Stimulated activated CD4-positive, alpha-beta T cell treated with anti-CD3 and anti-CD28 coated beads, Interleukin-4, amount 100 ng/mL, for 48 hours (primary cell): ENCODE measurements at places on chromosomes 2 and 18.

- DNase-seq = no peak
These were observed 398.6 kb upstream of the CDH7 start for GRCh38 chr18:65352186-65352585.

DNA sequence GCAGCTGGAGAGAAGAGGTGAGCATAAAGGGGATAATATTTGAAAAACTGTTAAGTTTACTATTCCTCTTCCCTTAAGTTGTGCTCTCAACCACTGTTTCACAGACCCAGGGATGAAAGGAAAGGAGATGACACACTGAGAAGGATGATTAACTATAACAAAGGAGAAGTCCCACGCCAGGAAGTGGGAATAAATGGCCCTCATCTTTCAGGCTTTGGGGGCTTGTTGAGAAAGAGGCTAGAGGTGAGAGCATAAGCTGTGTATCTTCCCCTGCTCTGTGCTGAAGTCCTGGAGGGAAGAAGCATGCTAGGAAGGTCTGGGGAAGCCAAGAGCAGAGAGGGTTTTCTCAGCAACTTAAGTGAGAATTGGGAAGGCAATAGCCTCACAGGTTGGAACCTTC, 399.1 kb upstream of the ATP5MC3 start:
- DNase-seq = no peak

DNA sequence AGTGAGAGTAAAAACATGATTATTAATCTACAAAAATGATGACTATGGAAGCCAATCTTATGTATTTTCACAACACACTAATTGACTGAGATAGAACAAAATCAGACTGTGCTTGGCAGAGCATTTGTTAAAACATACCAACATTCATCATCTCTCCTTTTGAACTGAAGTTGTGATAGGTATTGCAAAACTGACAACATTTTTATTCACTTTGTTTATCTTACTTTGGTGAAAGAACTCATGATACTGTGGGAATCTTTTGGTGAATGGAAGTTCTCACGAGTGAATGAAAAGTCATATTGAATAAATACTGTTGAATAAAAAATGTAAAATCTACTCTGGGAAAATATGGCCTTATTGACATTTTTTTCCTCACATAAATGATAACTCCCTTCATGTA, 1430.2 kb upstream of the PIK3C3 start:
- DNase-seq = no peak

- no peak for DNase-seq
These were observed 132.2 kb upstream of the GULP1 start for GRCh38 chr2:188159484-188159883.

DNA sequence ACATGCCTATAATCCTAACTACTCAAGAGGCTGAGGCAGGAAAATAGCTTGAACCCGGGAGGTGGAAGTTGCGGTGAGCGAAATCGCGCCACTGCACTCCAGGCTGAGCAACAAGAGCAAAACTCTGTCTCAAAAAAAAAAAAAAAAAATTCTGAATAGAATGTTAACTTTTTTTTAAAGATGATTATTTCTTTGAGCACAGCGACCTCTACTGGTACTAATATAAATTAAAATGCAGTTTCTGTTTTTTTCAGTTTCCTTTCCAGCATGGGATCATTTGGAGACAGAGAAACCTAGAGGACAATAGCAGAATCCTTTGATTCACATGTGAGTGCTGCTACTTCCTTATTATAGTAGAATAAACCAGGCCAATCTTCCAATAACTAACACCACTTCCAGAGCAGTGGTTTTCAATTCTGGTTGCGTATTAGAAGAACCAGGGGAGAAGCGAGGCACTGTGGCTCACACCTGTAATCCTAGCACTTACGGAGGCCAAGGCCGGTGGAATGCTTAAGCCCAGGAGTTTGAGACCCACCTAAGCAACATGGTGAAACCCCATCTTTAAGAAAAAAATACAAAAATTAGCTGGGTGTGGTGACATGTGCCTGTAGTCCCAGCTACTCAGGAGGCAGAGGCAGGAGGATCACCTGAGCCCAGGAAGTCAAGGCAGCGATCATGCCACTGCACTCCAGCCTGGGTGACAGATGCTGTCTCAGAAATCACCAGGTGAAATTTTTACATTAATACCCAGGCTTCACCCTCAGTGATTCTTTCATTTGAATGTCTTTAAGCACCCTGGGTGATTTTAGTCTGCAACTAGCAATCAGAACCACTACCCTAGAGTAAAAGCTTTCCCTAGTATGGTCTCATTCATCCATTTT, 10.1 kb downstream of the SRSF7 start:
- no peak for DNase-seq

- DNase-seq = no peak
These were observed 7.7 kb downstream of the PSD4 start for GRCh38 chr2:113181258-113182051.

DNA sequence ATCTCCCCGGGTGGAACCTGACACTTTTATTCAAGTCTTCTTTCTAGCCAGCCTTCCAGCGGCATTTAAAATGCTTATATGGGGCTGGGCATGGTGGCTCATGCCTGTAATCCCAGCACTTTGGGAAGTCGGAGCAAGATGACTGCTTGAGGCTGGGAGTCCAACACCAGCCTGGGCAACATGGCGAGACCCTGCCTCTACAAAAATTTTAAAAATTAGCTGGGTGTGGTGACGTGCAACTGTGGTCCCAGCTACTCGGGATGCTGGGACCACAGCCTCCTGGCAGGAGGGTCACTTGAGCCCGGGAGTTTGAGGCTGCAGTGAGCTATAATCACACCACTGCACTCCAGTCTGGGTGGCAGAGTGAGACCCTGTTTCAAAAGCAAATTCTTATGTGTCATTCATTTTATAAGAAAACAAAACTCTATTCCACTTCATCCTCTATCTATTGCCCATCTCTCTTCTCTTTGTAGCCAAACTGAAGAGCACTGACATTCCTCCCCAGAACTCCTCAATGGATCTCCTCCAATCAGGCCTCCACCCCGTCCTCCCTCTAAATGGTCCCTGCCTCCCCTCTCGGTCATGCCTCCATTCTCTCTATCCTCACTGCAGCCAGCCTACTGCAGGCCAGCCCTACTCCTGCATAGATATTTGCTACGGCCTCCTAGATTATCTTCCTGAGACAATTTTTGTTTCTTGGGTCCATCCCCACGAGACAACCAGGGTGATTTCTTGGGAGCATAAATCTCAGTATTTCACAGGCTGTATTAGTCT, 18.0 kb upstream of the RHOB start:
- no peak for DNase-seq

DNA sequence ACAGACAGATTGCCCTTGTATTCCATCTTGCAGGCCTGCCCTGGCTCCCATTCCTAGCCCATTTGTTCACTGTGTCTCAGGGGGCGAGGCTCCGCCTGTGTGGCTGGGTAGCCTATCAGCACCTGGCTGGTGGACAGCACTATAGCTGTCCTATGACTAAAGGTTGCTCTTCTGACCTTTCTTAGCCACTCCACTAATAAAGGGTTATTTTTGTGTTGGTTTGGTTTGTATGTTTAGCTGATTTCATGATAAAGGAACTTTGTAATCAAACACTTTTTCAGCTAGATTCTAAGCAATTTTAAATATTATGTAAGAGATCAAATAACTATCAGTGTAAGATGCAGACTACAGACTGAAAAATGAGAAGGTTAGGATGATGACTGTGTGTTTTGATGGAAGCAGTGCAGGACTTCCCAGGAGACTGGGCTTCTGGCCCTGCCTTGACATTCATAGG, 72.2 kb downstream of the CRIM1 start:
- DNase-seq = no peak

DNA sequence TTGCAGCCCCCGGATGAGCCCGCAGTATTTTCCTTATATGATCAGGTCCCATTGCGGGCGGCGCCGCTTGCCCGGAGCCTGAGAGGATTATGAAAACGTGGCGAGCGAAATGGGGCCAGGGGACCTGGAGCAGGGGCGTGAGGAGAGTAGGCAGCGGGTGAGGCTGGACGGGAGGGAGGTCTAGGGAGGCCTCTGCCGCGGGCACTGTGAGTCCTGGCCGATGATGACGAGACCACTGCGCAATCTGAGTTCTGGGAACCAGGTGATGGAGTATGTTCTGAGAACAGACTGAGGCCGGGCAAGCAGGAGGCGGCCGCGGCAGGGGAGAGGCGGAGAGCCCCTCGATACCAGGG, 790 bp upstream of the ACAA2 start:
- DNase-seq = peak; percentile 42

DNA sequence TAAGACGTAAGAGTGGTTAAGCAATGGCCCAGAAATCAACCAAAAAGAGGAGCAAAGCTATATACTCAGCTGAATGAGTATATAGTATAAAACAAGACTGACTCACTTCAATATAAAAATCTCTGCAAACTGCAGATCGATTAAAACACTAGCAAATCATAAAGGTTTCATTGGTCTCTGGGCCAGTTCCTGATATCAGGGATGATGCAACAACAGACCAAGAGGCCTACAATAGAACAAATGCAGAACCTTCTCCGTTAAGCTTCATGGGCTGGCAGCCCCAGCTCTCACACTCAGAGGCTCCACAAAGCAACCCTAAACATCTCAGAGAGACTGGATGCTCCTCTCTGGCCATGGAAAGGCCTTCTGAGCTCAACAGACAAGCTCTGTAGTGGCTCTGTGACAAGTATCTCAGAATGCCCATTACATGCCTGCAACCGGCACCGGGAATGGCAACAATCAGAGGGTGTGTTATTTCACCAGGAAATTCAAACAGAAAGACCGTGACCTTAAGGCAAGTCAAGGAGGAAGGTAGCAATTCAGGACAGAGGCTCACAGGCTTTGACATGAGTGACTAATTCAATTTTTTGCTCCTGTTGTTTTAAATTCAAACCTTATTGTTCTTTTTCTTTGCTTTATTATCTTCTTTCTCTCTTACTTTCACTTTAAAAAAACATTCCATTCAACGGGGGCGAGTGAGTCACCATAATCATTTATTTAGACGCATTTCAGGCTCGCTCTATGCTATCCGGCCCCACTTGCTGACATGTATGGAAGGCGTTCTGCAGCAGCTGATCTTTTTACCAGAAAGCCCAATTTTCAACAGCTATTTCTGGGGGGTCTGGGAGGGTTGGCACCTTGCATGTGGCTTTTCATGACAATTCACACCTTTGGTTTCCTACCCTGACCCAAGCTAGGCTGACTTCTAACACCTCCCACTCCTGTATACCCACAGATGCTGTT, 15.1 kb downstream of the CYRIA start:
- DNase-seq = no peak

- no peak for DNase-seq
These were observed 1671.8 kb upstream of the DDX18 start for GRCh38 chr2:116142644-116143227.

DNA sequence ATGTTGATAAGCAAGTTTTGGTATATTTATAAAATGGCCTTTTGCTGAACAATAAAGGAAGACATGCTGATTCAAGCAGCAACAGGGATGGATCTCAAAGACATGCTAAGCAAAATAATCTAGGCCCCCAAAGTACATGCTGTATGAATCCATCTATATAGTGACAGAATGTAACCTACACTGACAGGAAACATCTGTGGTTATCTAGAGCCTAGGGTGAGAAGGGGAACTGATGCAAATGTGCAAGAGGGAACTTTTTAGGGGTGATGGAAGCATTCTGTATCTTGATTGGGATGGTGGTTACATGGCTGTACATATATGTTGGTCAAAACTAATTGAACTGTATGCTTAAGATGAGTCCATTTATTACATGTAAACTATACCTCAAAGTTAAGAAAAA, 24.2 kb downstream of the CNRIP1 start:
- no peak for DNase-seq

- no peak for DNase-seq
These were observed 34.1 kb upstream of the UBE2F start for GRCh38 chr2:237932731-237933131.
